Foreskin keratinocyte (primary cell): ENCODE measurements at places on chromosomes 3 and 15. TPM values are rescaled to one million over a fixed set of nuclear protein-coding genes. Genes with fewer than 3 reads are reported as not detected.

DNA sequence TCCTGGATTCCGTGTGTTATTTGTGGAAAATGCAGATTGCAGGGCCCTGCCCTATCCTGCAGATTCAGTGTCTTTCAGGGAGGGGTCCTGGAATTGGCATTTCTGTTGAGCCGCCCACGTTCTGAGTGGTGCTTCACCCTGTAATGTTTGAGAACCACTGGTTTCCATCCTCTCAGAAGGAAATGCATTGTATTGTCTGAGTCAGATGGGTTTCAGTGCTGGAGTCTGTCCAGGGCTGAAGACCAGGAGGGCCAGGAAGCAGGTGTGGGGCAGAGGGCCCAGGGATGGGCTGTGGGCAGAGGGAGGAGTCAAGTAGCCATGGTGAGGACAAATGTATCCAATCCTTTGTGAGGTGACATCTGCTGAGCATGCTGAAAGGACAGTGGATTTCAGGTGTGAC, 123.8 kb downstream of the SV2B start:
- no peak for DNase-seq

- no peak for DNase-seq
Observed at GRCh38 chr3:49873623-49874022, 3.9 kb upstream of the CAMKV start.

- DNase-seq: no peak
Observed at GRCh38 chr3:141070727-141071357, 19.7 kb downstream of the SPSB4 start.

- DNase-seq: no peak
Observed at GRCh38 chr3:62159709-62160092, 213.6 kb downstream of the FEZF2 start.

Gene FGF12
- 0.04 TPM in 1 of 2 replicates, not detected in the other for total RNA-seq

Gene ANKRD63
- not detected in 2 replicates for total RNA-seq

DNA sequence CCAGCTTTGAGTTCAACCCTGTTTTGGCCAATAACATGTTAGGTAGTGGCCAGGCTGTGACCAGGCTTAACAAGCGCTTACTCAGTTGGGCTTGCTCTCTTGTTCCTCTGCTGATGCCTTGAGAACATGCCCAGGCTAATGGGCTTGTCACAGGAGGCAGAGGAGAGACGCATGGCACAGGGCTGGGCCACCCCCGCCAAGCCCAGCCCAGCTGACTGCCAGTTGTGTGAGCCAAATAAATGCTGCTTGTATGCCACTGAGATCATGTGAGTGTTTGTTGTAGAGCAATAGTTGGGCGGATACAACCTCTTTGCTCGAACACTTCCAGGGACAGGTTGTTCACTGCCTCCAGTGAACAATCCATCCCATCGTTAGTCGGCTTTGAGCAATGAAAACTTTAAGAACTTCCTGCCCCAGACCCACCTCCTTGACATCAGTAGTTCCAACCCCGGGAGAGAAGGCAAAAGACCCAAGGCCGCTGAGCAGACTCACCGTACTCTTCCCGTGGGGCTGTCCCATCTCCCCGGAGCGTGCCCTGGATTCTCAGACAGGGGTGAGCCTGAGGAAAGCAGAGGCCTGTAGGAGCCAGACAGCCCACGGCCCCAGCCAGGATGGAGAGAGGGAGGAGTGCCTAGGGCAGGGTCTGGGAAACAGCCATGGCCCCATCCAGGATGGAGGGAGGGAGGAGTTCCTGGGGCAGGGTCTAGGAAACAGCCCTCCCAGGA, 4.1 kb downstream of the PLA2G4F start:
- peak; percentile 56 for DNase-seq

Gene DAPK2
- total RNA-seq: 2.2 and 2.5 TPM in 2 replicates

Gene PSMD2
- total RNA-seq: 838 and 935 TPM in 2 replicates

Gene ZNF860
- total RNA-seq: 7.9 and 9.4 TPM in 2 replicates

DNA sequence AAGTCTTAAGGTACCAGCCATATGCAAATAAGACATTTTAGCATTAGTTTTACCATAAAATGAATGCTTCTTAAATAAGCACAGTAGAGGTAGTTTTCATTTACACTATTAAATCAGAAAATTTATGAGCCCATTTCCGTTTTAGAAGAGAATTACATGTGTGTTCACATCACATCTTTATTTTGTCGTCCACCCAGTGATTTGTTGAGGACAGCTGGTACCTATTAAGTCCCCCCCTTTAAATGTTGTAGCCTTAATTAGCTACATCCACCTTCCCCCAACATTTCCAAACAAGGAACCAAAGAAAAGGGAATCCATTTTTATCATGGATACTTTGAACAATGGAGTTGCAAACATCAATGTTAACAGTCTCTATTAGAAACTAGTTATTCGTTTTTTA, 6.8 kb downstream of the IL17RD start:
- no peak for DNase-seq

Gene CCR3
- total RNA-seq: not detected in 2 replicates

- peak; percentile 7 for DNase-seq
Observed at GRCh38 chr3:68878322-68878721, 54.0 kb downstream of the TAFA4 start.

DNA sequence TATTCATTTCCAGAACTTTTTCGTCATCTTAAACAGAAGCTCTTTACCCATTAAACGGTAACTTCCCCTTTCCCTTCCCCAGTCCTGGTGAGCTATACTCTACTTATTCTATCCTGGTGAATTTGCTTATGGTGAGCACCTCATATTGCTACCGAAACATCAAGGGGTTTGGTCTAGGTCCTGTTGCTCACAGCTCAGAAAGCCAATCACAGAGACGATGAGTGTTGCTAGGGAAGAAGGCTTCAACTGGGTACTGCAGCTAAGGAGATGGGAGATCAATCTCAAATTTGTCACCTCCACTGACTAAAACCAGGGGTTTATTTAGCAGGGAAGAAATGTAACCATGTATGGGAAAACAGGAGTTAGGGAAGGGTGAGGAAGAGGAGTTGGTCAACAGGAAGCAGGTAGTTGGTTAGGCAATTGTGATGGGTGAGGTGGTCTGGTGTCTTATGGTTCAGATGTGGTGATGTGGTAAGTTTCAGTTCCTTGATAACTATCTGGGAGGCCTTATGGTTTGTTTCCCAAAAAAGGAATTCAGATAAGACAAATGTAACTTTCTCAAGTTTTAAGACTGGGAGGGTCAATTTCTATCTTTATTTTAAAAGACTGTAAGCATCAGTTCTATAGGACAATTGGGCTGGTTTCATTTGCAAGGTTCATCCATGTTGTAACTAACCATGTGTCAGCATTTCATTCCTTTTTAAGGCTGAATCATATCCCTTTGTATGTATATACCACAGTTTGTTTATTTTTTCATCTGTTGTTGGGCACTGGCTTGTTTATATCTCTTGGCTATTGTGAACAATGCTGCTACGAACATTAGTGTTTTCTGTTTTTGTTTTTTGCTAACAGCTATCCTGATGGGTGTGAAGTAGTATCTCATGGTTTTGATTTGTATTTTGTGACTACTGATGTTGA, 24.3 kb downstream of the ARHGAP11B start:
- no peak for DNase-seq

DNA sequence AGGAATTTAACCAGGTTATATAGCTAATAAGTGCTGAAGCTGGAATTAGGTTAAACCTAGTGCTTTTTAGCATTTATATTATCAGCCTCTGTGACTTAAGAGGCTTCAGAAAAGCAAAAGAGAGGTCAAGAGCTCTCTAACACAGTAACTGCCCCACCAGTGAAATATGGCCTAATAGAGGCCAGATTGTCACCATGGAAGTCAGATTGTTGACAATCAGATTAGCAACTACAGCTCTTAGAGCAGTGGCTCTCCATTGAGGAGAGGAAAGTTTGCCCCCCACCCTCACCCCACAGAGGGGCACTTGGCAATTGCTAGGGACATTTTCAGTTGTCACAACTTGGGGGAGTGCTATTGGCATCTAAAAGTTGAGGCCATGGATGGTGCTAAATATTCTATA, 23.3 kb upstream of the LMOD3 start:
- no peak for DNase-seq

- no peak for DNase-seq
Observed at GRCh38 chr3:45032113-45032512, 6.0 kb downstream of the CLEC3B start.

Gene VPS33B
- 15.3 and 15.8 TPM in 2 replicates for total RNA-seq

GRCh38 chr3:27360113-27361078, 8.8 kb downstream of the NEK10 start:
- DNase-seq: no peak

Gene GAP43
- total RNA-seq: not detected in 2 replicates

DNA sequence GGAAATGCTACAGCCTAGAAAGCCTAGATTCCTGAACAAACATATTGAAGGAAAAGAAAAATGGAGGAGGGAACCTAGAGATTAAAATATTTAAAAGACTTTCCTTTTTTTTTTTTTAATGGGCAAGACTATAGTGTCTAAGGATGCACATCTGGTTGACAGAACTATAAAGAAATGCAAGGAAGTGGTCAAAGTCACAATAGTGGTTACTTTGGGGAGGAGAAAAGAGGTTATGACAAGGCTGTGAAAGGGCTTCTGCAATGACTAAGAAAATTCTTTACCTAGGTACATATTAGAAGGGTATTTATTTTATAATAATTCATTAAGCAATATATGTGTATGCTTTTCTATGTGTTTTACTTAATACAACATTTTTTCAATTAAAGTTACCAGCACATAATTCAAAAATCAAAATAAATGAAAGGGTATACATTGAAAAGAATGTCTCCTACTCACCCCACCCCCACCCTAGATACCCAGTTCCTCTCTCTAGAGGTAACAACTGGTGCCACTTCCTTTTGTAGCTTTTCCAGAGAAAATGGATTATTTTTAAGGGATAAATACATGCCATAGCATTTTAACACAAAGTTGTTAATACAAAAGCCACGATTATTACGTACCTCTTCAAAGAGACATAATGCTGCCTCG, 70.1 kb downstream of the HERC1 start:
- peak; percentile 66 for DNase-seq

DNA sequence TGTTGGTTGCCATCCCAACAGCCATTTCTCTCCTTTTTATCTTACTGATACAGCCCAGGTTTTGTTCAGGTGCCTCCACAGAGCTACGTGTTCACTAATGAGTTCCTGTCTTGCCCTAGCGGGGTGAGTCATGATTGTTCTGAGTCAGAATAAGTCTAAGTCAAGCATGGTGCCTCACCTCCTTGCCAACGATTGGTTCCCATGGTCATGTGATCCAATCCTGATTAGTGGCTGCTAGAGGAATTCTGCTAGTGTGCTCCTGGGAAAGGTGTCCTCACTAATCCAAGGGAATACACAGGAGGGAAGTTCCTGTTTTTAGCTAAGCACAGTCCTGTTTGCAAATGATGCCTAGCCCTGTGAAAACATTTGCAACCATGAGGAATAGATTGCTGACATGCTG, 99.8 kb downstream of the NSUN3 start:
- DNase-seq: peak; percentile 96

DNA sequence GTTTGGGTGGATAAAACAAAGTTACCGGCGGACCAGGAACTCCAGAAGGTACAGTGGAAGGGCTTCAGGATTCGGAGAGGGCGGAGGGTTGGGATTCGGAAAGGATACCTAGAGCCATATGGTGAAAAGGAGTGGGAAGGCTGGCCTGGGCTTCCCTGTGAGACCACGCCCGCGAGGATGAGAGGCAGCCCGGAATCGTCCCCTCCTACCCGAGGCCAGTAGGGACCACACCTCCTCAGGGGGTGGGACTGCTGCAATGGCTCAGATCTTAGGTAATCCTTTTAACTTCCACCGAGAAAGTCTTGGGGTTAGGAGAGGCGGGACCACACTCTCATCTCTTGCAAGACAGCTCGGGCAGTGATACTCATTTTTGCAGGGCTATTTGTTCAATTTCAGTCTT, 511.3 kb downstream of the OCA2 start:
- DNase-seq: no peak
